NCI-H524 (cell line): ENCODE measurements at places on chromosomes 12 and 14.

DNA sequence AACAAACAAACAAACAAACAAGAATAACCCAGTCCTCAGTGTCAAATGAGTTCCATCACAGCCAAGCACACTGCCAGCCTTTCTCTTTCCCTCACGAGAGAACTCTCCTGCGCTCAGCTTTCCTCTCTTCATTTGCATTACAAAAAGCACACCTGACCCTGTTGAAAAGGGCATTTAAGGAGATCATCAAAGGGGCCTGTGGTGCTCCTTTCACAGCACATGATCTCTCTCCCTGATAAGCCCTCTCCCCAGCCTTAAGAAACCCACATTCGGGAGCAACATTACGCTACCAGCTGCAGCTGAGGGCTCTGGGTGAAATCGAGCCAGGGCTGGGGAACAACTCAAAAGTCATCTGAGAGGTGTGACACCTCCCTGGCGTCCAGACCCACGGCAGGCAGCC is 165.6 kb upstream of the TMCC3 start:
- DNase-seq = no peak

GRCh38 chr12:19431407-19432308 is 7.6 kb upstream of the AEBP2 start:
- DNase-seq = peak; percentile 13

- no peak for DNase-seq
These were observed 85.4 kb upstream of the PLXNC1 start for GRCh38 chr12:94062796-94063635.

- no peak for DNase-seq
These were observed 2.8 kb upstream of the AAAS start for GRCh38 chr12:53324113-53324778.

GRCh38 chr14:35362911-35363374 is 41.6 kb downstream of the NFKBIA start:
- DNase-seq = no peak

DNA sequence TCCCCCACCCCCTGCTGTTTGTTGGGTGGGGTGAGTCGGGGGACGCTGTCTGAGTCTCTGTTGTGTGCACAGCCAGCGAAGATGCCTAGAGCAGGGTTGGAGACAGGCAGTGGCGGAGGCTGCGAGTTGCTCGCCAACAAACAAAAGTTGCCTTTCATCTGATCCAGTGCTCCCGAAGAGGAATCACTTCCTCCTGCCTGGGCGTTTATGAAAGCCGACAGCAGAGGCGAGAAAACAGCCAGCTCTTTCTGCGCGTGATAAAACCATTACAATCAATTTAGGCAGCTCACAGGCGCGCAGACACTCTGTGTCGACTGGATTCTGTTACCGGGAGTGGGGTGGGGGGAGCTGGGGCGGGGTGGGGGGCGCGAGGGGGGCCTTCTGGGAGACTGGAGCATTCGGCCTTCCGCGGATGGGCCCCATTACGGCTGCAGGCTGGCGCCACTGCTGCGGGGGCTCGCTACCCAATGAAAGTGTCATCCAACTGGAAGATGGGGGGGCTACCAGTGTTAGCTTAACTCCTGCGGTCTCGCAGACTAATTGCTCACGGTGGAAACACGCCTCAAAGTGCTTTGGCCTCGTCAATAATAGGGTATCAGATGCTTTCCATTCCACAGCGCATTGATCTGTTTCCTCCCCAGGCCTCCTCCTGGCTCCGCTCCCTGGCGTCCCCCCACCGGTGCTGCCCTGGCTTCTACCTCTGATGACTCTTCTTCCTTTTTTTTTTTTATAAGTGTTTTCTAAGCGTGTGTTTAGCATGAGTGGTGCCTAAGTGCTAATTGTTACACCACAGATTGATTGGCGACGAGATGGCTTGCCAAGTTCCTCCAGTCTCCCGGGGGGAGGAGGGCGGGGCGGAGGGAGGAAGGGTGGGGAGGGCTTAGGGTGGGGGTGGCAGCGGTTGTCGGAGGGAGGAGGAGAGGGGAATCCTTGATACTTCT is 678.4 kb downstream of the MED13L start:
- DNase-seq = no peak

- no peak for DNase-seq
These were observed 439.7 kb downstream of the ADAMTS20 start for GRCh38 chr12:43112101-43112920.

GRCh38 chr12:101076921-101077320 is 133.1 kb downstream of the SLC5A8 start:
- DNase-seq = no peak

- DNase-seq = no peak
These were observed 2.0 kb upstream of the SDS start for GRCh38 chr12:113405694-113406093.

DNA sequence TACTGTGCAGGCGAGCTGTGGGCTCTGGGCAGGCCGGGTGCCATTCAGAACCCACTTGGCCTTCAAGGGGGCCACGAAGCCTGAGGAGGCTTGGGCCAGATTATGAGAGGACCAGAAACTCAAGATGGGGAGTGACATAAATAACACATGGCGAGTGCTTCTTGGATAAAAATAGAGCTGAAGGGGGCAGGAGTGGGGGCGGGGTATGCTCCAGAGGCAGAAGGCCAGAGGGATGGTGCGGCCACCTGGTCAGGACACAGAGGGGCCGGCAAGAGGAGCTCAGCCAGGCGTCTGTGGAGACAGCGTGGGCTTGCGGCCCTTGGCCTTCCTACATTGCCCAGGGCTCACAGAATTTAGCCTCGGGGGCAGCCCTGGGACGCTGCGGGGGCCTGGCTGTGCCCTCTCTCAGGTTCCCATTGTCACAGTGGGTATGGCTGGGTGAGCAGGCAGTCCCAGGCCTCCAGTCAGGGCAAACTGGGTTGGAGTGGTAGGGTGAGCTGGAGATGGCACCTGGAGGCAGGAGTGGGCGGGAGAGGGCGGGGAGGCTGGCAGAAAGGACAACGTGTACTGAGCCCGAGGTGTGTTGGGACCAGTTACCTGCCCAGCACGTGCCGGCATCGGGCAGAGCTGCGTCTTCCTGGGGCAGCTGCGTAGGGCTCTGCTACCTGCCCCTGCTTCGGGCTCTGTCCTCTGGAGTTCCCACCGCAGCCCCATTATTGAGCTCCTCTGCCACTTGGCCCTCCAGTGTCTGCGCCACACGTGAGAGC is 7.4 kb upstream of the SLC25A29 start:
- peak; percentile 78 for DNase-seq
